ENCODE measurements at places on chromosomes 5 and 9. TPM values are rescaled to one million over a fixed set of nuclear protein-coding genes. Genes with fewer than 3 reads are reported as not detected.

GRCh38 chr9:72203205-72203803 is 54.1 kb downstream of the GDA start:
- H3K27ac ChIP-seq = no peak overlapping the region
- H3K4me3 ChIP-seq = no peak overlapping the region
- H3K36me3 ChIP-seq = no peaks in the 10 kb centered on the region

- H3K36me3 ChIP-seq = peaks cover 66% of the 10 kb centered on the region
- no peaks in the 10 kb centered on the region for H3K27me3 ChIP-seq
- no peak overlapping the region for H3K27ac ChIP-seq
- DNase-seq = no peak
- no peak overlapping the region for H3K4me3 ChIP-seq
- H3K4me1 ChIP-seq = no peaks in the 10 kb centered on the region
Measured at GRCh38 chr9:37441776-37442370, 19.4 kb downstream of the GRHPR start.

DNA sequence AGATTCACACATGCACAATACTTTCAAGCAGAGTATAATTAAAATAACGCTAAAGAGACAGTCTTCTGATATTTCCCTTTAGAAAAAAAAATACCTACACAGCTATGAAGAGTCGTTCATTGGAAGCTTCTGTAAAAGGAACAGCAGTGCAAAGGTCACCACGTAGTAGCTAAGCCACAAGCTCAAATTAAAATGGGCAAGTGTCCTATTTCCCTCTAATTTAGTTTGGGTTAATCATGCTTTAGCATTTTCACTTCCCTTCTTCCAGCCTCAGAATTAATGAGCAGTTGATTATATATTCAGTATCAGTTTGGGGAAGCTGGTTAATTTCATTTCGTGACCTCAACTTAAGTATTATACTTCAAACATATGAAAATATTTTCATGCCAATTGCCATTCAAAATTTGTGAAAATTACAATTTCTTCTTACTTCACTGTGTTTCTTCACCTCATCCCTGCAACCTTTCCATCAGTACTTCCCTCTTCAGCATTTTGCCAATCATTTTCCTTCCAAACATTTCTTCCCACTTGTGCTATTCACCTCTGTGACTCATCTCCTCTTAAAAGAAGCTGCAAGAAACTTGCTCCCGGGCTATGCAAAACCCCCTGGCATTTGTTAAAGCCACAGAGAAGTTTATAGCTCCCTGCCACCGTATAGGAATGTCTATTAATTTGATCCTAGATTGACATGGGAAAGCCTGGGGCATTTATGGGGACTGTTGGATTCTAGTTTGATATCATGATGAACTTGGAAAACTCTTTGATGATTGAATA is 83.0 kb downstream of the DMRTA1 start:
- H3K36me3 ChIP-seq = no peaks in the 10 kb centered on the region
- H3K27ac ChIP-seq = no peak overlapping the region
- no peaks in the 10 kb centered on the region for H3K4me1 ChIP-seq
- no peaks in the 10 kb centered on the region for H3K27me3 ChIP-seq
- no peak overlapping the region for H3K4me3 ChIP-seq

DMRTA1 gene
- total RNA-seq = 1.7 TPM
